ENCODE measurements at places on chromosomes 13 and 19.

DNA sequence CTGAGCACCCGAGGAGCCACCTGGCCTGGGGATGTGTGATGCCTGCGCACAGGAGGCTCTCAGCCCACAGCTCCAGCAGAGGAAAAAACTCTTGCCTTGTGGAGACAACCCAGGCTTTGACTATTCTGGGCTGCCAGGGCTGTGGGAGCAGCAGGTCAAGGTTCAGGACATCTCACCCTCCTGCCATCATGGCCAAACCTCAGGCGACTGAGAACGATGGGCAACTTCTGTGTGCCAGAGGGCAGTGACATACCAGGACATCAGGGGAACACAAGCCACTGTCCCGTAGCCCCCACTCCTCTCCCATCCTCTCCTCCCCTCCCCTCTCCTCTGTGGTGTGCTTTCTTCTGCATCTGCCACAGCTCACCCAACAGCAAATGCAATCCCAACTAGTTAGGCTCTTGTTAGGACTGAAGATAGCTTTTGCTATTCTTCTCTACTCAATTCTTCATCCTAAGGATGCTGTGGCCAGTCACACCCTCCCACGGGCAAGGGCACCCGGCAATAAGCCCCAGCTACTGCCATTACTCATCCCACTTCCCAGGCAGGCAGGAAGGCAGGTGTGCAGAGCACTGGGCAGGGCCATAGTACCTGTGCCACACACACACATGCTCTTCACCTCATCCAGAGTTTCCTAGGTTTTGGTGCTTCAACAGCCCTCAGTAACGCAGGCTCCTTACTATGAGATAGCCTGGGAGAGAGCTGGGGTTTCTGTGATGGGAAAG, 16.8 kb downstream of the ELL start:
- DNase-seq, result no peak

DNA sequence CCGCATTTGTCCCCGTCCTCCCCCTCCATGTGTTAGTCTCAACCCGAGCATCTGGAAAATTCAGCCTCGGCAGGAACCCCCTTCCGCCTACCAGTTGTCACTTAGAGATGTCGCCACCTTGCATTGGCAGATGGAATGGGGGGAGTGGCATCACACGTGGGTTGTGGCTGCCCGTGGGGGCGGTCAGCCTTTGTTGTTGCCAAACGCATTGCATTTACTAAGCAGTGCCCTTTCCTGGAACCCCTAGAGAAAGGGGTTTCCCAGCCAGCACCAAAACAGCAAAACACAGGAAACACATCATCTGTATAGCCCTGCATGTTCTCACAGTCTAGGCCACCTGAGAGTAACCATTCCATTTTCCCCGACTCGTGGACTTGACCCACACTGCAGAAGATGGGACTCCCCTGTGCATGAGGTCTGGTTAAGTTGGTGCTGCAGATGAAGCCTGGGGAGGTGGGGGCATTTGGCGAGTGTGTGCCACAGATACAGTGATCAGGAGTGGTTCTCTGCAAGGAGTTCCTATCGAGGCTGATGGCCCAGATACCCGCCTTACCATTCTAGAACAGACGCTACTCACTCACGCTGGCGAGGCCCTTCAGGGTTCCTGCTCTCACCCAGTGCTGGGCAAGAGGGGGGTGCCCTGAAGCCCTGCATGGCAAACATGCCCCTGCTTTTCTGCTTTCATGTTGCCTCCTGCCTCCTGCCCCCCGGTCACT, 38.3 kb downstream of the TMED1 start:
- no peak for DNase-seq

DNA sequence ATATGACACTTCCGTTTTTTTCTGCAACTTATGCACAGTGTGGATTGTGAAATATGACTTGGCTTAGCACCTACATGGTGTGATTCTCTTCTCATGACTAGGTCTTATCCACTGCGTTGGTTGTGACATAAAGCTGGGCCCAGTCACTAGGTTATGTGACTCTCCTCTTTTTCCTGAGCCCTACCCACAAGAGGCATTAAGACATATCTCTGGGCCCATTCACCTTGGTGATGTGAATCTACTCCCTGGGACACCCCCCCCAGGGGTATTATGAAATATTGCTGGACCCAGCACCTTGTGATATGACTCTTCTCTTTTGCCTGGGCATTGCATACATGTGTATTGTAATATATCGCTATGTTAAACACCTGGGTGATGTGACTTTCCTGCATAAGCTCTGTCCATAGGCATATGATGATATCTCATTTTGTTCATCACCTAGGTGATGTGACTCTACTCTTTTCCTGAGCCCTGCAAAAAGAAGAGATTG, 85.8 kb upstream of the ZNF43 start:
- DNase-seq, result no peak

DNA sequence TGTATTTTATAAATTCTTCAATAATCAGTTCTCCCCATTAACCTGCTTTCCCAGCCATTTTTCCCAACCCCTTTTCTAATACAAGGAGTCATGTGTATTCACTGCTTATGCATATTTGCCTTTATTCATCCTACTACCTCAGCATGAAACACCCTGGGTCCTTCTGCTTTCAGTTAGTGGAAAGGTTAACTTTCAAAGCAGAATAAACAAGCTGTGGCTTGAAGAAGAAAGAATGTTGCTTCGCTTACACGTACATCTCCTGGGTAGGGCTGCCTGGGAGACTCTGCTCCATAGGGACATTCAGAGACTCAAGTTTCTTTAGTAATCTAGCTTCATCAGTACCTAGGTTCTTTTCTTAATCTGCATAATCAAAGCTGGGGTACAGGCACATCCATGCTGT, 567.8 kb upstream of the SLC10A2 start:
- no peak for DNase-seq

- no peak for DNase-seq
Observed at GRCh38 chr13:26584713-26585112, 27.2 kb downstream of the WASF3 start.

GRCh38 chr19:51980116-51980736, 6.4 kb downstream of the ZNF350 start:
- DNase-seq, result no peak

GRCh38 chr13:98693756-98694155, 58.7 kb downstream of the SLC15A1 start:
- DNase-seq, result no peak

- DNase-seq, result no peak
Observed at GRCh38 chr13:110885966-110886869, 28.7 kb downstream of the ANKRD10 start.

GRCh38 chr13:50701469-50701868, 142.0 kb downstream of the DLEU7 start:
- DNase-seq, result no peak

GRCh38 chr19:55253842-55254624, 4.8 kb downstream of the PPP6R1 start:
- DNase-seq, result no peak

- no peak for DNase-seq
Observed at GRCh38 chr13:27481766-27482165, 31.4 kb upstream of the MTIF3 start.

- no peak for DNase-seq
Observed at GRCh38 chr19:55766466-55766865, 2.5 kb upstream of the RFPL4AL1 start.

GRCh38 chr19:37594982-37595382, 306 bp downstream of the ZNF540 start:
- peak; percentile 66 for DNase-seq

DNA sequence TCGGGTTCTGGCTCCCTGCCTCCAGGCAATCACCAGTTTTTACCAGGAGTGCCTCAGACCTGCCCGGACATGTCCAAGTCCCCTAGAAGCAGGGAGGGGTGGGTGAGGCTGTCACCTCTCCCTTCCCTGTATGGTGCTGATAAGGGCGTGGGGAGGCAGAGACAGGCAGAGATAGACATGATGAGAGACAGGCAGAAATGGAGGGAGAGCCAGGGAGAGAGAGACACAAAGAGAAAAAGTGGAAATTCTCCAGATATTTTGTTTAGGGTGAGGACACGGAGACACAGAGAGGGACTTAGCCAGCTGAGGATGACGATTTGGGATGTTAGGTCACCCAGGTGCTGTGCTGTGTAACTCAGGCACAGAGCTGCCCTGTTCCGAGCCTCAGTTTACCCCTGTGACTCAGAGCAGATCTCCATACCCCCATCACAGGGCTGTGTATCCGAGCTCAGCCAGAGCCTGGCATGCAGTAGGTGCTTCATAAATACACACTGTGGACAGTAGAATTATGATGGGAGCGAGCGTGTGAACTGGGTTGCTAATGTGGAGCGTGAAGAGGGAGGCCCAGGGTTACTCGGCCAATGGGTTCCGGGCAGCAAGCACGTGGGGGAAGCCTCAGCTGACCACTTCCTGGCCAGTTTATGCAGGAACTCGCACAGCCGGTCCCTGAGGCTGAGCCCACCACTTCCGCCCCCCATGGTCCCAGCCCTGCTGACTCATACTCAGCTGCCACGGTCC, 11.9 kb upstream of the GDF15 start:
- DNase-seq, result peak; percentile 74

All from hypothalamus (tissue), 51 donors.